ENCODE measurements at places on chromosomes 4 and X. TPM values are rescaled to one million over a fixed set of nuclear protein-coding genes. Genes with fewer than 3 reads are reported as not detected.

The MAMLD1 gene
- total RNA-seq = 5.3 TPM

The NSG1 gene
- total RNA-seq = 1.3 TPM

The AREG gene
- 0.29 TPM for total RNA-seq

The VEGFD gene
- 0.58 TPM for total RNA-seq

The FHIP1A gene
- 21.0 TPM for total RNA-seq

The MEPE gene
- total RNA-seq = not detected

The POU3F4 gene
- total RNA-seq = 2.0 TPM

The GPR78 gene
- total RNA-seq = 0.76 TPM

The RBM47 gene
- 115 TPM for total RNA-seq

The BANK1 gene
- total RNA-seq = 1.9 TPM

The ITM2A gene
- total RNA-seq = 83.7 TPM

The RTL5 gene
- 10.6 TPM for total RNA-seq

The TIGD4 gene
- total RNA-seq = 2.2 TPM

The USP17L13 gene
- not detected for total RNA-seq

Data from metanephros (tissue), 2 donors.